ENCODE measurements at places on chromosomes 5 and 9.

DNA sequence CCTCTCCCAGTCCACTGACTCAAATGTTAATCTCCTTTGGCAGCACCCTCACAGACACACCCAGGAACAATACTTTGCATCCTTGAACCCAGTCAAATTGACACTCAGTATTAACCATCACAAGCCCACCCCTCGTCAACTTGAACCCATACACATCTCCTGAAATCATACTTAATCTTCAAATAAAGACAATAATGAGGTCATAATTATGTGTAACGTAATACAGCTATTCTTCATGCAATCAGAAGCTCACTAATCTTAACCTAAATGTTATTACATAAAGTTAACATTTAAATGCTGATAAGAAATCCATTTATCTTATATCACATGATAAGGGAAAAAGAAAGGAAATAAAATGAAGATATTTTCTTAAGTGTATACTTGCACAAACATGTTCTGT lies 65.2 kb downstream of the PPIC start:
- DNase-seq, result no peak

DNA sequence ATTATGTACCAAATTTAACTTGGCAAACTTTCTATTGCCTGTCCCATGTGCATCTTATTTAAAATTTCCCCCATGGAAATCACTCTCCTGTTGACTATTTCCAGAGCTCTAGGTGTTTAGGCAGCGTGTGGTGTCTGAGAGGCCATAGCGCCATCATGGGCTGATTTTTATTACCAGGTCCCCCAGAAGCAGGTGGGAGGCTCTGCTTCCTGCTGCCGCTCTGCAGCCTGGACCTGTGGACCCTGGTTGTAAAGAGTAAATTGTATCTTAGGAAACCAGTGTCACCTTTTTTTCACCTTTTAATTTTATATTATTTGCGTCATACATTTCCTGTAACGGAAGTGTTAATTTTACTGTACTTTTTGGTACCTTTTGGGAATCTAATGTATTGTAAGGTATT lies 6.4 kb downstream of the HNRNPAB start:
- DNase-seq, result no peak

DNA sequence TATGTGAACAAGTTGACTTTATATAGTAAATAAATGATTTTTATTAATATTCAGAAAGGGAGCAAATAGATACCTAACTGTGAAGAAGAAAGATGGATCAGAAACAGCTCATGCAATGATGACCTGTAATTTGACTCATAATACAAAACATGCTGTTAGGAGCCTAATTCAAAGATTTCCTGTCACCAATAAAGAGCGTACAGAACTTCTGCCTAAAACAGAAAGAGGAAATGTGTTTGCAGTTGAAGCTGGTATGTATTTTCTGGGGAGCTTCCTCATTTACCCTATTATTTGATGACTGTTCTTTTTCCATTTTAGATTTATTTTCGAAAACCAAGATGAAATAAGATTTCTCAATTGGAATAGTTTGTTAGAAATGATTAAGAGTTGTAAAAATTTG lies 11.4 kb downstream of the YTHDC2 start:
- no peak for DNase-seq

- DNase-seq, result peak; percentile 42
Measured at GRCh38 chr5:154467655-154468354, 10.2 kb downstream of the HAND1 start.

DNA sequence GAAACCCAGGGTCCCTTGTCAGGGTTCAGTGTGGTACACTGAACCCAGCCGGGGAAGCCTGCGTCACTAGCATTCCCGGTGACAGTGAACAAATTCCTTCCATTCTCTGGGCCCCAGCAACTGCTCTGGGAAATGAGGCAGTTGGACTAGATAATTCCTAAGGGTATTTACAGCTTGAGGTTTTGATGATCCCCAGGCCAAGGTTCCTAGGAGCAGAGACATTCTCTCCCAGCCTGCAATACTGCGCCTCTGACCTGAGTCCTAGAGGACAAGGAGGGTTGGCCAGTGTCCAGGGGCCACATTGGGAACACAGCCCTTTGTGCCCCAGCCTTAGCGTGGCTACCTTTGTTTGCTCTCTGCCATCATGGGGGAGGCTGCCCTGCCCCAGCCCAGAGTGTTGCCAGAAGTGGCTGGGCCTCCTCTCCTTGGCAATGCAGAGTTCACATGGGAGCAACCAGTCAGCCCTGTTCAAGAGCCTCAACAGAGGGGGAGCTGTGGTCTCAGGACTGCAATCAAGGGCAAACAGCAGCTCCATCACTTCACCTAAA lies 178.2 kb downstream of the SEC61B start:
- DNase-seq, result no peak

GRCh38 chr9:35740243-35740642 lies 7.8 kb downstream of the CREB3 start:
- DNase-seq, result no peak

DNA sequence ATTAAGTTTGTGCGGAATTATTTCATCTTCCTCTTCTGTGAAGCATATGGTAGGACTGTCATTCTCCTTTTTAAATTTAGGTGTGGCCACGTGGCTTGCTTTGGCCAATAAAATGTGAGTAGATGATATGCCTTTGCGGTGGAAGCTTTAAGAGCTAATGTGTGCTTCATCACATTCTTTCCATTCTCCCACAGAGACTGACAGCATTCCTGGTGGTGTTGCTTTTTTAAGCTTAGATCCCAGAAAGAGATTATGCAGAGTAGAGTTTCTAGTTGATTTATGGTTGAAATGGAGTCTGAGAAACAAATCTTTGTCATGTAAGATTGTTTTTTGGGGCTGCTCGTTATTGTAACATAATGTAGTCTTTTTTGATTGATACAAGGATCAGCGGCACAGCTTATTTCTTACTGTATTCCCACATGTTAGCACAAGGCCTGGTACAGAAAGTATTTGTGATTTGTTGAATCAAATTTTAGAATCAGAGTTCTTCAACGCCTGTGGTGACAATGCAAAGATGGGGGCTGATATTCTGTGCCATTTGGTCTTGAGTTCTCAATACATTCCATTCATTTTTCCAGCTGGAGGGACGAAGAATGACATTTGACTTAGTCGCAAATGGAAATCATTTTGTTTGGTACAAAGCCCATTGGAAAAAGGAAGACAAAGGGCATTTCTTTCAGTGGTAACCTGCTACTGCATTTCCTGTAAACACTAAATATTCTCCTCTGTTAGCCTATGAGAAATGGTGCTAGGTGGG lies 209.9 kb upstream of the VLDLR start:
- no peak for DNase-seq

DNA sequence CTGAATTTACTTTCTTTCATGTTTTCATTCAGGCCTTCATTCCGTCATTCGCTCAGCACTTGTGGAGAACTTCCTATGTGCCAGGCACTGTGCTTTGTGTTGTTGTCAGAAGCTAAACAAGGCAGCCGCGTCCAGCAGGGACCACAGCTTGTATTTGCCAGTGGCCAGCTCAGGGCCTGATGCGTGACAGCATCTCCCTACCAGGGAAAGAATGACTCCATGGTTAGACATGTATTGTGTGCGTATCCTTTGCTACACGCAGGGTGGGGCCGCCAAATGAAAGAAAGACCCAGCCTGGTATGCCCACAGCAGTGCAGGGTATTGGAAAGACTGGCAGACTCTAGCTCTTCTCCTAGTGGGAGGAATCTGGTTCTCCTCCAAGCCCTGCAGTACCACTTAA lies 4.7 kb upstream of the COL27A1 start:
- DNase-seq, result no peak

DNA sequence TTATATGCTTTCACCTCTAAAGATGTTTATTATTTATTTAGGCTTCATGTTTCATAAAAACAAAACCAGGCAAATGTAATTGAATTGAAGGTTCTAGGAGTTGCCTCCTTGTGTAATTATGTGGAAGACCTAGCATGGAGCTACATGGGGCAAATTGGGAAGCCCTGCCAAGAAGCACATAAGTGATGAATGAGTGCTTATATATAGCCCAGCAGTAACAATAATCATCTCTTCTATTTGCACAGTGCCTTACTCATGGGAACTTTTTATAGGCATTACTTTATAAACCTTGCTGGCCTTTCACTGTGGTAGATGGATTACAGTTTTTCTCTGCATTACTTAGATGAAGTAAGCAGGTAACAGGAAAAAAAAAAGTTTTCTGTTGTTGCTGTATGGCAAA lies 40.0 kb upstream of the GRAMD2B start:
- no peak for DNase-seq

- no peak for DNase-seq
Measured at GRCh38 chr5:119131530-119132304, 60.8 kb downstream of the DMXL1 start.

DNA sequence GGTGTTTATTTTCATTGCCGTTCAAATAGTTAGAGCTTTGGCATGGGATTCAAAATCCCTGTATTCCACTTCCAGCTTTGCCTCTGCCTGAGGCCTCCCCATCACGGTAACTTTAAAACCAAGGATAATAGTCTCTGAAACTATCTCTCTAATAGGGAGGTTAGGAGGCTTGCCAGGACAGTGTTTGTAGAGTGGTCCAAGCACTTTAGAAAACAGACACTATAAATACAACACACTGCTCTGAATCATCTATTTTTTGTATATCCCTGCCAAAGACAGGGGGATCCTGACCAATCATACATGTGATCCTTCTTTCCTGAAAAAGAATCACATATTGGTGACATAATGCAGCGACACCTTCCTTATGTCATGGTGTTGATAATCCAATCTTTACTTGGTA lies 326.8 kb downstream of the BNC2 start:
- DNase-seq, result peak; percentile 9

DNA sequence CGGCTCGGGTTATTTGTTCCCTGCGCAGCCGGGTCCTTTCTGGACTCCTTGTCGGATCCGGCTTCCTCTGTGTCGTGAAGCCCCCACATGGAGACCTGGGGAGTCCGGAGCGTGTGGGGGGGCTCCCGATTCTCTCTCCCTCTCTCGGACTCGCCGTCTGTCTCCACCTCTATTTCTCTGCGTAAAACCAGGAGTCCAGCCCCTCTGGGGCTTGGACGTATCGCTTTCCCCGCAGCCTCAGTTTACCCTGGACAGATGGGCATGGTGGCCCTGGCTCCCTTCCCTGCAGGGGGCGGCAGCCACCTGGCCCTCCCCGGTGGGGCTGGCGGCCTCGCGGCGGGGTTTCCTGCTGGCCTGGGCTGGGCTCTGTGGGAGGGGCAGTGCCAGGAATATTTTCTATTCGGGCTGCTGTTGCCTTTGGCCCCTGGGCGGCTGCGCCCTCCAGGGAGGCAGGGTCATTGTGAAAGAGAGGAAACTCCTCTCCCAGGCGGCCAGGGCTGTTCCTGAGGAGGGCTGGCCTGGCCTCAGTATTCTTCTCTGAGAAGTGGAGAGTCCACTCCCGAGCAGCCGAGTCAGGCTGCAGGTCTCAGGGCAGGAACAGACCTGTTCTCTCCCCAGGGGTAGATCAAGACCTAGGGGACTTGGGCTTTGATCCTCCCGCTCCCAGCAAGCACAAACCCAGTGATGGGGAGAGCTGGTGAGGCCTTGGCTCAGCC lies 665 bp downstream of the ASS1 start:
- DNase-seq, result no peak

DNA sequence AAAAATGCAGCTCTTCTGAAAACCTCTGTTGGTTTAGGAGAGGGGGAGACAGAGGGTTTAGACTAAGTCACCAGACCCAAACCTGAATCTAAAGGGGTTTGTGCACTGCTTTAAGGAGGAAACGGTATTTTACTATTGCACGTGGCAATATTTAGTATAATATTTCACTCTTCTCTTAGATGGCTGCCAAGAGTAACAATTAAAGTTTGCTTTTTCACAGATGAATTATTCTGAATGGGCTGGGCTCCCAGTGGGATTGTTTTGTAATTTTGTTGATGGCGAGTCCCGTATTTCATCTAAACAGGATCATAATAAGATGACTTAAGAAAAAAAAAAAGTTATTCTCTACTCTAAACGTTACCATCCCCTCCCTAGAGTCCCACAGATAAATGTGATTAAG lies 245.4 kb downstream of the PCSK5 start:
- no peak for DNase-seq

DNA sequence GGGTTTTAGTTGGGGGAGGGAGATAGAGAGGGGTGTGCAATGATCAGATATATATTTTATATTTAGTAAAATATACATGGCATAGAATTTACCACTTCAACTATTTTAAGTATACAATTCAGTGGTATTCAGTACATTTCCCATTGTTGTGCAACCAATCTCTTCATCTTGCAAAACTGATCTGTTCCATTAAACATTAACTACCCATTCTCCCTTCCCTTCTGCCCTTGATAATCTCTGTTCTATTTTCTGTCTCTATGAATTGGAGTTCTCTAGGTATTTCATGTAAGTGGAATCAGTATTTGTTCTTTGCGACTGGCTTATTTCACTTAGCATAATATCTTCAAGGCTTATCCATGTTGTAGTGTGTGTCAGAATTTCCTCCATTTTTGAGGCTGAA lies 38.6 kb downstream of the TGFBI start:
- no peak for DNase-seq

GRCh38 chr5:140181002-140181483 lies 6.1 kb downstream of the CYSTM1 start:
- DNase-seq, result no peak

DNA sequence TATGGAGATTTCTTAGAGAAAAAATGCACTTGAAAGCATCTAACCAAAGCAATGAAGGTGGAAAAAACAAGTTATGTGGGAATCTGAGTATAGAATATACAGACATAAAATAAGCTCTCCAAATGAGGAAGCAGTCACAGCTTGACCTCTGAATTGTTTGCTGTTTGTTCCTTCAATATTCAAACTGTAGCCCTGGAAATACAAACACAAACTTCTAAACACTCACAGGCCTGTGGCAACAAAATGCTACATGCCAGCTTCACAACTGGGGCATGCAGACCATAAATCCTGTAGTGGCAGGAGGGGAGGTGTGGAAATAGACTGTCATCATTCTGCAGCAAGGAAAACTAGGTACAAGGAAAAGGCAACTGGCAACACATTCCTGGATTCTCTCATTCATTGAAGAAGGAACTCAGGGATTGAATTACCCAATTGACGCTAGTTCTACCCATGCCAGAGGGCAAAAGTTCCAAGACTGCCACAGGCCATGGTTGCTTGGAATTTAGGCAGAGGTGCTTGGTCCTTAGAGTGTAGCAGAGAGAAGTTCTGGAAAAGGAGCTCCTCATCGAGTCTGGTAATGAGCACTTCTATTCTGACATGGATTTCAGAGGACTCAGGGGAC lies 349.6 kb downstream of the PDE4D start:
- no peak for DNase-seq

- no peak for DNase-seq
Measured at GRCh38 chr9:116390303-116391228, 237.0 kb downstream of the PAPPA start.

GRCh38 chr5:35752012-35752411 lies 104.7 kb upstream of the IL7R start:
- DNase-seq, result no peak
